ENCODE measurements at places on chromosomes 16 and 17.

- peak; percentile 29 for DNase-seq
Observed at GRCh38 chr17:68033636-68034451, 1.7 kb upstream of the KPNA2 start.

- no peak for DNase-seq
Observed at GRCh38 chr17:4607773-4608187, 23.5 kb downstream of the SMTNL2 start.

DNA sequence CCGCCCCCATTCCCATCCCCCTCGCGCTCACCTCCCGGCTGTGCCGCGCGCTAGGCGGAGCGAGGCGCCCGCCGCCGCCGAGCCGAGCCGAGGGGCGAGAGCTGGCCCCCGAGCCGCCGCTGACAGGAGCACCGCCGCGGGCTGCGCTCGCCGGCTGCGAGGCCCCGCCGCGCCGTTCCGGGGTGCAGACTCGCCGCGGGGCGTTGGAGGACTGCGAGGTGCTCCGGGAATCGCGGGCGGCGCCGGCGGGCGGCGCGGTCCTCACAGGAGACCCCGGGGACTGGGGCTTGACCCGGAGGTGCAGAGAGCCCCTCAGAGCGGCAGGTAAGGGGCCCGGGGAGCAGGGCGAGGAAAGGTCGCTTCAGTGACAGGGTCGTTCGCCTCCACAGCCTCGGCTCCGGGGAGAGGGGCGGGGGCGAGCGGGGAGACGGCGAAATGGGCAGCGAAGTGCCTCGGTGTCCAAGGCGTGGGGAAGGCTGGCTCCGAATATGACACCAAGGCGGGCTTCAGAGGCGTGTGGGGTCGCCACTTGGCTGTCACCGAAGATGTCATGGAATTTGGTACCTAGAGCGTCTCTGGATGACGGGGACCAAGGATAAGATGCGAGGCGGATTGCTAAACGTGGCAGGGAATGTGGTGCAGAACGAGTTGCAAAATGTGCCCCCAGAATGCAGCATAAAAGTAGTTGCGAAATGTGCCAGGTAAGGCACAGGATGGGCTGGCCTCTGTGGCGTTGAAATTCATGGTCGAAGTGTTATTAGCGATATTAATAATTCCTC is 580 bp downstream of the TANC2 start:
- peak; percentile 31 for DNase-seq

DNA sequence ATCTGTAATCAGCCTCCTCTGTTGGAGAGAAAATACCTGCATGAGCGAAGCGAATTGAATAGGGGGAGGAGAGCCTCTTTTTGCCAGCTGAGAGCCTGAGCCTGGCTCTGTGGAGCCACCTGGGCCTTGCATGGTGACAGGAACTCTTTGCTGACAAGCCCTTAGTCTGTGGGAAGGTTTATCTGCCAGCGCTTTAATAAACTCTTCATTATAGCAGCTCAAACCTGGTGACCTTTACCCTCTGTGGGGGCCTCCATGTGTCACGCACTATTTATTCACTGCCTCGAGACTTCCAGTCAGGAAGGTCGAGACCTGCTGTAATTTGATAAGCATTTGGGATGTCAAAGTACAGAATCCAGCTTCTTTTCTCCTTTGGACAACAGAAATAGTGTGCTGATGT is 282.6 kb downstream of the CBLN1 start:
- DNase-seq, result no peak

- no peak for DNase-seq
Observed at GRCh38 chr16:72834499-72834898, 213.4 kb downstream of the ZFHX3 start.

DNA sequence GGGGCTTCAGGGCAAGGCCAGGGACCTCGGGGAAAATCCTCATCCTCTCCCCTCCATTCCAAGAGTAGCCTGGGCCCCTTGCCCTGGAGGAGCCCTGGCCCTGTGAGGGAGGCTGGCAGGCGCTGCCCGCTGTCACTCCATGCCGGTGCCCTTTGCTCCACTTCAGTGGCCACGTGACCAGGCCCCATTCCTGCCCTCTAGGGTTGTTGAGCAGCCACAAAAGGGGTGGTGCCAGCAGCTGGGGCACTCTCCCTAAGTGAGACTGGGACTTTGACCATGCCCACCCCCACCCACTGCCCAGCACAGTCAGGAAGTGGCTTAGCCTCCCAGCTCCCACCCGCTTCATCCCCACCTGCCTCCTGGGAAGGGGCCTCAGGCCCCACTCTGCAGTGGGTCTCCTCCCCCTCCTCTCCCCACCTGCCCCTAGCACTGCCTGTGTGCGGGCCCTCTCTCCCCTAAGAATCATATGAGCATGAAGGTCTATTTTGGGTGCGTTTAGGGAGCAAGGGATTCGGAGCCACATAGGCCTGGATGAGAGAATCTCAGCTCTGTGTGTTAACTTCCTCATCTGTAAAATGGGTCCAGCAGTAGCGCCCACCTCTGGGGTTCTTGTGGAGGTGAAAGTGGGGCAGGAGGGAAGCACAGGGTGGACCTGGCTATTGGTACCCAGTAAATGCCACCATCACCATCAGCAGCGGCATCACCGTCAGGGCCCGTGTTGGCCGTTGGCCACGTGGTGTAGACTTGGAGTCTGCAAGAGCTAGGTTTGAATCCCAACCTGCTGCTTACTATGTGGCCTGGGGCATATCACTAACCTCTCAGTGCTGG is 7.2 kb downstream of the PDK2 start:
- DNase-seq, result no peak

- no peak for DNase-seq
Observed at GRCh38 chr17:14922411-14922810, 342.7 kb downstream of the PMP22 start.

- peak; percentile 37 for DNase-seq
Observed at GRCh38 chr16:8678068-8678927, 3.9 kb downstream of the ABAT start.

DNA sequence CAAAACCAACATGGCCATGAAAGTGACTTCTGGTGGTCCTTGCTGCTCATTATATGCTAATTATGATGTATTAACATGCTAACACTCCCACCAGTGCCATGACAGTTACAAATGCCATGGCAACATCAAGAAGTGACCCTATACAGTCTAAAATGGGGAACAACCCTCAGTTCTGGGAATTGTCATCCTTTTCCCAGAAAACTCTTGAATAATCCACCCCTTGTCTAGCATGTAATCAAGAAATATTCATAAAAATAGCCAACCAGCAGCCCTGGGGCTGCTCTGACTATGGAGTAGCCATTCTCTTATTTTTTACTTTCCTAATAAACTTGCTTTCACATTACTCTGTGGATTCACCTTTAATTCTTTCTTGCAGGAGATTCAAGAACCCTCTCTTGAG is 35.9 kb downstream of the DNAJA2 start:
- no peak for DNase-seq

- DNase-seq, result peak; percentile 92
Observed at GRCh38 chr17:39699818-39700147, at the start of gene ERBB2. Gene ERBB2 (plus strand): TSS chr17:39700064. CDS start chr17:39700239, 175 bp downstream.

- no peak for DNase-seq
Observed at GRCh38 chr17:2391597-2392251, 9.1 kb downstream of the MNT start.

DNA sequence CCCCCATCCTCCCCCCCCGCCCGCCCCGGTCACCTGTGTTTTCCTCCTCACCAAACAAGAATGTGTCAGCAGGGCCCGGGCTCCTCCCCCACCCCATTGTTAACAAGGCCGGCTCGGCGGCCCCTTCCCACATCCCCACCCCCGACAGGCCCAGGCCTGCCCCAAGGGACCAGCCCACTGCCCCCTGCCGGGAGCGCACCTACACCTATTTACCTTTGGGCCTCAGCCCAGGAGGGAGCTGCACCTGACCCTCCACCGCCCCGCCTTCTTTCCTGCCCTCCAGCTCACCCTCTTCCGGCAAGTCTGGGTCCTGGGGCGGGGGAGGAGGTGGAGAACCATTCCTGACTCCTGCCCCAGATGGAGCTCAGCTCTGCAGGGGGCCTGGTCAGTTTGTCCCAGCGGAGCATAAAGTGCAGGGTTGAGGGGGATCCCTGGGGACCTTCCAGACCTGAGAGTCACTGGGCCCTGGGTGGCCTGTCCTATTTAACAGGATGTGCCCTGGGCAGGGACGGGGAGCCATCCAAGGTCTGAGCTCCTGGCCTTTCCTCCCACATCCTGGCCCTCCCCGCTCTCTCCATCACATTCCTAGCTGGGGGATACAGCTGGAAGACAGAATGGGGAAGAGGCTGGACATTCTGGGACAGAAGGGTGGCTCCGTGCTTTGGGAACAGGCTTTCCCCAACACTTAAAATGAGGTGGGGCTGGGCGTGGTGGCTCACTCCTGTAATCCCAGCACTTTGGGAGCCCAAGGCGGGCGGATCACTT is 8.3 kb downstream of the FOXJ1 start:
- no peak for DNase-seq

GRCh38 chr16:20881503-20881878 is 18.7 kb downstream of the DCUN1D3 start:
- DNase-seq, result no peak

- DNase-seq, result no peak
Observed at GRCh38 chr16:3017794-3018506, at the start of gene CLDN6. Gene CLDN6 (minus strand): TSS chr16:3018183. CDS start chr16:3016021, 2,162 bp downstream.

- DNase-seq, result peak; percentile 60
Observed at GRCh38 chr16:82639666-82640336, 13.0 kb downstream of the CDH13 start.

DNA sequence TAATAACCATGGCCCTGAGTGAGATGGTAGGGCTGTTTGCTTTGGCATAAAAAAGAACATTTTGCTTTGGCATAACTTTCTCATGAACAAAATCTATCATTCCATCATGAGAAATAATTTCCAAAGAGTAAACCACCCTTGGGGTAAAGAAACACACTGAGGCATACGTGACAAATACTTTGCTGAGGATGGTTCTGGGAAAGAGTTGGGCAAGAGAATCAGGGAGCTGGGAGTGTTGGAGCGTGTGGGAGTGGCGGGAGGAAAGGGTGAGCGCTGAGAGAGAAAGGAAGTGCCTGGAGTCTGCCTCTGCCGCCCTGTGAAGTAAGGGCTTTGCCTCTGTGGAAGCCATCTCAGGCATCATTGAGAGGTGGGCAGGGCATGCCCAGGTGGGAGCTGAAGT is 60.2 kb upstream of the ARHGAP44 start:
- DNase-seq, result peak; percentile 17

DNA sequence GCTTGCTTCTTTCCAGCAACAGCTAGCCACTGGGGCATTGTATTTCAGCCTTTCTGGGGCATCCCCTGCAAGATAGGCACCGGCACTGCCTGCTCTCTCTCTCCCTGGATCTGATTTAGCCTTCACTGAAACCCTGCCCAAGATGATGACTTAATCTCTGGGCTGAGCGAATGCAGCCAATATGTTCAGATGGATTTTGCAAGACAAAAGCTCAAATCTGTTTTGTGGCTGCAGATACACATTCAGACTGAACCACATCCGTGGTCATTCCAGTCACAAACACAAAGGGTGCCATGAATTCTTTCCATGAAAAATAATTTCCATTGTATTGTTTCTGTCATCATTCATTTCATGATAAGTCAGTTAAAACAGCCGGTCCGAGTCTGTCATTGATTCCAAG is 24.2 kb downstream of the SOST start:
- peak; percentile 84 for DNase-seq

DNA sequence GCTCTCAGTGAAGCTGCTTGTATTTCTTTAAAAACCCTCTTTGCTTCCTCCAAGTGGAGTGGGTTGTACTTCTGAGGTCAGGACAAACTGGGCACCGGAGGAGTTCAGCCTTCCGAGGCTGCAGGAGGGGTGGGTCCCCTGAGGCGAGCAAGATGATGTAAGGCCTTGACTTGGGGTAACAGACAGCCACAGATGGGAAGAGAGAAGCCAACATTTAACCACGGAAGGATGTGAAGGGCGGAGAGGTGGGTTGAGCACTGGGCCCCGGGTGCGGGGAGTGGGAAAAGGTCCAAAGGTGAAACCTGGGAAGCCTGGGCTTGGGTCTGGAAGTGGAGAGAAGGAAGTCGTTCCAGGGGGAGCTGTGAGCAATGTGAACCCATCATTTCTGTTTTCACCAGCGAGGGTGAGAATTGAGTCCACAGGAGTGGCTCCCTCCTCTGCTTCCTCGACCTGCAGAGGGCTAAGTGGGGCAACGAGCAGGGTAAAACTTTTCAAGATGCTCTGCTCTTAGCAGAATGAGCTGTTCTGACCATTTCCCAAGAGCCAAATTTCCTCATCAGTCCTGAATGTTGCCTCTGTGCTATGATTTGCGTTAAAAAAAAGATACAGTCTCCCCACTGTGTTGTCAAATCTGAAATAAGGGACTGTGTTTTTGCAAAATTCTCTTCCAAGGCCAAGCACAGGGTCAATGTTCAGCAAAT is 137.7 kb upstream of the CRHR1 start:
- DNase-seq, result no peak

DNA sequence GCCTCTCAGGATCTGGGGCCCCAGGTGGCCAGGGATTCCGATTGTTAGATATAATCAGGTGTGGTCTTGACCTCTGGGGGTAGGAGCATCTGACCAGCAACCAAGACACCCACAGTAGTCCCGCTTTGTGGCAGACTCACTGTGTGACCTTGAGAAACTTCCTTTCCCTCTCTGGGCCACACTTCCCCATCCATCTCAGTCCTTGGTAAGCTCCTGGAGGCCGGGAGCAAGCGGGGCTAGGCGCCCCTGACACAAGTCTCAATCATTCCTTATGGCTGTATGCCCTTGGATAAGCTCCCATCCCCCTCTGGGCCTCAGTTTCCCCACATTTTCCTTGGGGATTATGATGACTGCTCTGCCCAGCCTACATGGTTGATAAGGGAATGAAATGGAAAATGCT is 21.3 kb downstream of the CPNE2 start:
- DNase-seq, result no peak

GRCh38 chr16:1759511-1759910 is 11.8 kb downstream of the NME3 start:
- DNase-seq, result no peak

DNA sequence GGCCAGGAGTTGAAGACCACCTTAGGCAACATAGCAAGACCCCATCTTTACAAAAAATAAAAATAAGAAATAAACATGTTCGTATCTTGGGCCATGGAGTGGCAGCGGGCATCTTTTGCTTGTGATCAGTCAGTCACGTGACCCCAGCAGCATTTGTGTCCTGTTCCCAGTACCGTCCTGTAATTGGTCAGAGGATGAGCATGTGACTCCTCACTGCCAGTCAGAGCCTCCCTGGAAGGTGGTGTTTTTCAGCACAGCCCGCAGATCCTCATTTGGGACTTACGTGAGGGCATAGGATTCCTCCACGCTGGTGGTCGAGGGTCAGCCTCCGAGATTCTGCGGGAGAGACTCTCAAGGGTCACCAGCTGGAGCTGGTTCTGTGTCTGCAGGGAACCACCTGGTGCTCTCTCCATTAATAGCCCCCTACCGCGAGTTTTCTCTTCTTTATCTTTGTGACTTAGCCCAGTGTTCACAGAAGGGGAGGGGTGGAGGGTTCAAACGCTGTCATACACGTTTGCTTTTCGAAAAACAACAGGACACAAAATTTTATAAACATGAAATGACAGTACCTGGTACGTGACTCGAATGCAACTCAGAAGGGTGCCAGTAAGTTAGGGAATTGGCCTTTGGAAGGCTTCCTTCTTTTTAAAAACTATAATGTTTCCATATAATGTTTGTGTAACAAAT is 17.2 kb downstream of the MRC2 start:
- DNase-seq, result no peak

GRCh38 chr17:79349506-79350400 is 261.1 kb downstream of the RBFOX3 start:
- no peak for DNase-seq

- peak; percentile 73 for DNase-seq
Observed at GRCh38 chr16:64238571-64238970, 883.3 kb downstream of the CDH11 start.
